ENCODE measurements at places on chromosomes 1 and 21.

DNA sequence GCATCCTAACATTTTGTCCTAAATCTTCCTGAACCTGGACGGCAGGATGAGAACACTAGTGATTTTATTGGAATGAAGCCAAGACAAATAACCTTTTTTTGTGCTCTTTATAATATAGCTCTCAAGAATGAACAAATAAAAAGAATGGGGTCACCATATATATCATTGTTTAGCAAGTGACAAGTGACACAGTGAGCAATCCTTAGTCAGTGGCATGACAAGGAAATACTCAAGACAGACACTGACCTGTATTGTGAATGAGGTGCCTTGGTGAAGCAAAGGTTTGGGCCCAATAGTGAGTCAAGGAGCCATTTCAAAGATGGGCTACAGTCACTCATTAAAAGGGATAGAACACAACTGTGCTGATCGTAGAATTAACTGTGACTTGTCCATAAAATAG, 35.7 kb downstream of the PTGFR start:
- no peak for DNase-seq

DNA sequence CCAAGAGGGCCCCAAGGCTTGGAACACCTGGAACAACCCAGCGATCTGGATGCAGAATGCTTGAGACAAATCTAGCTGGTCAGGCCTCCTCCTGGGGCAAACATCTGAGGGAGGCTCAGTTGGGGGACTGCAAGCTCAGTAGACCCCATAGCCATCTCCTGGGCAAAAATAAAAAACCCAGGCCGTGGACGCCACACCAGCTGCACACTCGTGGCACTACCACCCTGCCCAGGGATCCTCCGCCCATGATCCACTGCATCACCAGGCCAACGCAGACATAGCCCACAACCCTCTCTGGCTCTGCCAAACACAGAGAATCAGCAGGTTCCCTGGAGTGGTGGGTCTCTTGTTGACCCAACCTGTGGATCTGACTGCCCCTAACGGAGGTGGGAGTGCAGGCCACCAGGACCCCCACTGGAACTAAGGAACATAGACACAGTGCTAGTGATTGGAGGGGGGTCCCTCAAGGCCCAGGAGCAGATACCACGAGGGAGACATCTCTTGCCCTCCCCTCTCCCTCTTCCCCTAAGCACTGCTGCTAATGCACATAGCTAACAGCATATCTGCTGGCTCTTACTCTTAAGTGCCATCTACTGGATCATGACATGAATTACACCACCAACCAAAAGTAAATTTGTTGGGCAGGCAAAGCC, 147.2 kb downstream of the CHD1L start:
- no peak for DNase-seq

- DNase-seq: no peak
These were observed 269.4 kb downstream of the BACH1 start for GRCh38 chr21:29568020-29568697.

GRCh38 chr1:17170571-17170970, 34.4 kb upstream of the PADI1 start:
- DNase-seq: no peak
